Panc1 (cell line): ENCODE measurements at places on chromosomes 13 and 19.
A peak's percentile ranks its signal among the peaks of the same experiment; 100 is the strongest.

GRCh38 chr13:26025196-26025595, 26.6 kb downstream of the SHISA2 start:
- DNase-seq = no peak

GRCh38 chr13:32086791-32087441, 55.3 kb downstream of the FRY start:
- DNase-seq = no peak

DNA sequence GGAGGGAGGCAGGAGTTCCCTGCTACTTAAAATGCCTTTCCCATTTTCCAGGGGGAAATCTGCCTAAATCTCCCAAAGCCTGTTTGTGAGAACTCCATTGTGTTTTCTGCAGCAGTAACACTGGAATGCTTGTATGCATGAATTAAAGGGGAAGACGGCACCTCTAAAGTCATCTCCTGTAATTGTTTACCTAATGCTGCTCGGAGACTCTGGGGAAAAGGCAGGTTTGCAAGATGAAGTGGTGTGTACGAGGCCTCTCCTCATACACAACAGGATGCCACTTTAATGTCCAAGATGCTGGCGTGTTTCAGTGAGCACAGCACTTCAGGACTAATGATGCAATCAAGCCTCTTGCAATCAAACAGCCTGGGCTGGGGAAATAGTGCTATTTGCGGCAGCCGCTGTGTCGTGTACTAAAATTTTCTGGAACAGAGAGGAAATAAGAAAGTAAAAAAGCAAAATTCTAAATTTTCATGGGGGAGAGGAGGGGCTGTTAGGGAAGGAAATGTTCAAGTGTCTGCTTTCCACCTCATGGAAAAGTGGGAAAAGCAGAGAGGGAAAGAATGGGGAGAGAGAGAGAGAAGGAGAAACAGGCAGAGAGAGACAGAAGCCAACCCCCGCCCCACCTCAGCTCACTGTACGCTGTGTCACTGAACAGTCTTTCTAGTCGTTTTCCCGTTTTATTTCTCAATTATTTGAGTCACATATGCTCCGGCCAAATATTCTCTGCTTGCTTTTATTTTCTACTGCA, 32.9 kb downstream of the TSHZ3 start:
- no peak for DNase-seq

DNA sequence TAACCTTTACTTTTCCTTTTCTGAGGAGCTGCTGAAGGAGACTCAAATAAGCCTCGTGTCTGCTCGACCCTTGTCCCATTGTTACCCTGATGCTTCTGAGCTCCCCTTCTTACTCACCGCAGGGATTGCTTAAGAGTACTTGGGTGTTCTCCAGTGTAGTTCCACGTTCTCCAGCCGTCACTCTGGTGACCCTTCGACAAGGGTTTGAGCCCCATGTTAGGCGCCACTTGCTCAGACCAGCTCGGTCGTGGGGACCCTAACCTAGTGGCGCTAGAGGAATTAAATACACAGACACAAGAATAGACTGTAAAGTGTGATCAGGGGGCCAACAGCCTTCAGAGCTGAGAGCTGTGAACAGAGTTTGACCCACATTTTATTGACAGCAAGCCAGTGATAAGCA, 10.3 kb downstream of the ZNF480 start:
- no peak for DNase-seq

DNA sequence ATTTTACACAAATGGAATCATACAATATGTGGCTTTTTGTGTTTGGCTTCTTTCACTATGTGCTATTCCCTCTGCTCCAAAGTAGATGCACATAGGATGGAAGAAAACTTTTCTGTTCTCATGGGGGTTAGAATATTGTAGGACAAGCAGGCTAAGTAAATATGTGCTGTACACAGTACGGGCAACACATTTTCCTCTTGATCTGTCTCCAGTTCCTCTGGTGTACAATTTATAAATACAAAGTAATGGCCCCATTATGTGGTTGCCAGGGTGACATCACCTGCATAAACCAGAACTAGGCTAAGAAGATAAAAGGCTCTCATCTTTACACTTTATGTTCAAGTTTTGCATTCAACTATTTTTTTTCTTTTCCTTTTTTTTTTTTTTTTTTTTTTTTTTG, 41.0 kb upstream of the SOX21 start:
- DNase-seq = no peak

GRCh38 chr19:53772943-53773342, 51.2 kb downstream of the NLRP12 start:
- DNase-seq = peak; percentile 71

- DNase-seq = no peak
Observed at GRCh38 chr13:79724348-79725103, 243.6 kb downstream of the NDFIP2 start.

- DNase-seq = no peak
Observed at GRCh38 chr19:50728084-50728737, 5.0 kb downstream of the CLEC11A start.

- DNase-seq = peak; percentile 88
Observed at GRCh38 chr19:57632987-57633831, at the start of gene ZNF211. TSS of gene ZNF211 (plus strand) at chr19:57633168. CDS start at chr19:57633347, 179 bp downstream.

DNA sequence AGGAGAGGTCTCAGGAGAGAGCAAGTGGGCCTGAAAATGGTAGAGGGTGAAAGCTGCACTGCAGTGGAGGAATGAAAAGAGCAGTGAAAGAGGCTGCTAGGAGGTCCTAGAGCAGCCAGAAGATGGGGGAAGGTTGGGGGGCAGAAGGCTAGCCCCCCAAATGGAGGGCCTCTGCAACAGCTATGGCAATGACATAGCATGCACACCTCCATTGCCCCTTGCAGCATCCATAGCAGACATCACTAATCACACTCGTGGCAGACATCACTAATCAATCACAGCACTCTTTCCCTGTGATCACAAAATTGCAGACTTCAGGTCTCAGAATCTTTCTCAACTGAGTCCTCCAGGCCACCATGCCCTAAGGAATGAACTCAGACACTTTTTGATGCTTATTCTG, 21.9 kb downstream of the CCL25 start:
- no peak for DNase-seq

GRCh38 chr19:52391135-52391534, 6.5 kb upstream of the ZNF528 start:
- DNase-seq = no peak

GRCh38 chr19:32566246-32566830, 14.7 kb upstream of the PDCD5 start:
- DNase-seq = no peak

- no peak for DNase-seq
Observed at GRCh38 chr13:38693641-38694040, 6.8 kb downstream of the FREM2 start.
